Mesenchymal stem cell (in vitro differentiated cells and primary cell): ENCODE measurements at places on chromosomes 5 and 9.

- DNase-seq: no peak
Observed at GRCh38 chr9:124206391-124206790, 51.4 kb upstream of the NEK6 start.

DNA sequence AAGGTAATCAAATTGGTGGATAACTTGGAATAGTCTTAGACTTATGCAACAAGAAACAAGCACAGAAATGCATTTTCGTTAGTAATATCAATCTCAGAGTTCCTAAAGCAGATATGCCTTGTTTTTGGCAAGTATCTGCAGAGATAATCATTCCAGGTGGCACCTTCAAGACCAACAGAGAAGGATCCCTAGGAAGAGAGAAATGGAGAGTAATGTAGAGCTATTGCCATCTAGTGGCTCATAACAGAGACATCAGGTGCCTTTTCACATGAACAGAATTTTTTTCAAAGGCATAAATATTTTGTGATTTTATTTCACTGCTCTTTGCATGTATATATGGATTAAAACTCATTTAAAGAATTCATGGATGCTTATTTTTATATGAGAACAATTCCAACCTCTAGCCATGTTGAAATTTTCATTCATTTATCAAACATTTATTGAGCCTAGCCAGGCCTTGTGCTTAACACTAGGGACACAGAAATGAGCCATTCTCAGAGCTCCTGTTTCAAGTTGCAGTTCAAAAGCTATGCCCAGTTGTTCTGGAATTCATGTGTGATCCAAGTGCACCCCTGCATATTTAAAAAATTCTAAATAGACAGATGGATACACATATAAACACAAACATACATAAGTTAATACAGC, 117.5 kb upstream of the OR13F1 start:
- peak; percentile 26 for DNase-seq

DNA sequence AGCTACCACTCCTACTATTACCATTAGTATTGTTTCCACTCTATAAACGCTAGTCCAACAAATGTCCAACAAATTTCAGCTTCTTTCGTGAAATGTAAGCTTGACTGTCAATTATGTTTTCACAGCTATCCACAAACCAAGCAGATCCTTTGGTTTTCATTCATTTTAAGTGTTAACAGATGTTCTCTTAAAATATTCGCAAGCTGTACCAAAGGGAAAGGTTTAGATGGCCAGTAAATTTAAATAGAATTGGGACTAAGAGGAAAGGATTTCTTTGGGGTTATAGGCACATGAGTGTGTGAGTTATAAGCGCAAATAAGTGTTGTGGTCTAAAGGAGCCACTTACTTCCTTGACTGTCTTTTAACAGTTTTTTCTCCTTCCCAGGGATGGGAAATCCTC, 136.8 kb upstream of the ADRA1B start:
- DNase-seq: no peak

- DNase-seq: no peak
Observed at GRCh38 chr5:81907012-81907635, 64.7 kb upstream of the ATG10 start.

- DNase-seq: no peak
Observed at GRCh38 chr9:25636026-25636425, 42.2 kb downstream of the TUSC1 start.

DNA sequence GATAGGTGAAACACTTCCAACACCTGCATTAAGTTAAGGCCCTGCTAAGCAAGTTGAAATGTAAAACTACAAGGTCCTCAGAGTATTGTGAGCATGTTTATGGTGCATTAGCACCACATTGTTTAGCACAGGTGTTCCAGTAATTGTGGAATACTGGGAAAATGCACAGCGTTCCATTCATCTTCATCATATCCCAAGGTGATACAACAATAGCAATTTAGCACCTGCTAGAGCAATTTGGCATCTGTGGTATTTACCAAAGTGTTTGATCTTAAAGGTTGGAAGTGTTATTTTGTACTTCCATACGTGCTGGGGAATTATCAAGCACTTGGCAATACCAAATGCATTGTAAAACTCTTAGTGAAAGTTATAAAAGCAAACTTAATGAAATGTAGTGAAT, 266.8 kb downstream of the CYLC2 start:
- DNase-seq: no peak

GRCh38 chr5:177296581-177296980, 6.9 kb downstream of the RAB24 start:
- DNase-seq: no peak

DNA sequence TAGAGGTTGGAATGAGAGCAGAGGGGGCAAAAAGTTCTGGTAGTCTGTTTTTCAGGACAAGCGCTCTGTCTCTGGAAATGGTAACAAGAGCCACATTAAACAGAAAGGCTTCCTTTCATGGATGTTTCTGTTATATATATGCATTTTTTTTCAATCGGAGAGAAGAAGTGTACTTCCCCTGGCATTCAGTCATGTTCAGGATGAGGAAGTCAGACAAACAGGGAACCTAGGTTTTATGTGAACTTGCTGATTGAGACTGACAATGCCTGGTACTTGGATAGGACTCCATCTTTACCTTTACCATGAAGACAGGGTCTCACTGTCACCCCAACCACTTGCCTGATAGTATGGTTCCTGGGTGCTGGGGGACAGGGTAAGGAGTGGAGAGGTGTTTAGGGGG, 30.1 kb upstream of the ZBED3 start:
- DNase-seq: no peak

DNA sequence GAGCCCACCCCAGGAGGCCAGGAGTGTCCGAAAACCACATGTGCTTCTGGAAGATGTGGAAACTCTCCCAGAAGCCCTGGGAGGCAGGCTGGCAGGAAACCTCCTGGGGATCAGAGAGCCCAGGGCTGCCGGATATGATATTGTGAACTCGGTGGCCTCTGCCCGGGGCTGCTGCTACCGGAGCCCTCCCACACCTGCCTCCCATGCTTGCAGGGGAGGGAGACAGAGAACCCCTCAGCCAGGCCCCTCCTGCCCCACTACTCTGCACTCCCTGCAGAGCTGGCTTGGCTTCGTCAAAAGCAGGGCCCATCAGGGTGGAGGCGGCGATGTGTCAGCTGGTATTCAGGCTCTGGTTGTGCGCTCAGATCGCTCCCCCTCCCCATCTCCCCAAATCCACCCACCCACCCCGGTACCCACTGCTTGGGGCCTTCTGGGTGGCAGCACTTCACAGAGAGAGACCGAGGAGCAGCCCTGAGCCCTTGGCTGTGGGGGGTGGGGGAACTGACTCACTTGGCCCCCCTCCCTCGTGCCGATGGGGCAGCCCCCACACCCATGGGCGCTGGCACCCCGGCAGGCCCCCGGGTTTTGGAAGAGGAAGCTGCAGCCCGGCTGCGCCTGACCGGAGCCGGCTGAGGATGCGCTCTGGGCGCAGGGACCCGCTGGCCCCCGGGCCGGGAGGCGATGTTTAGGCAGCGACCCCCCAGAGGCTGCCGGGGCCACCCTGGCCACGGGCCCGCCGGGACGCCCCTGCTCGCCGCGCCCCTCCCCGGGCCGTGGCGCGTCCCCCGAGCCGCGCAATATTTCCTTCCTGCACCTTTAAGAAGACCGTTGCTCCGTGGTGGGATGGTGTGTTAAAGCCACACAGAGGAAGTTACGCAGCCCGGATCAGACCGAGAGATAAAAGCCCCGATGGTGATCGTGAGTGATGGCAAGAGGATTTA, 786 bp upstream of the NTNG2 start:
- DNase-seq: peak; percentile 83

DNA sequence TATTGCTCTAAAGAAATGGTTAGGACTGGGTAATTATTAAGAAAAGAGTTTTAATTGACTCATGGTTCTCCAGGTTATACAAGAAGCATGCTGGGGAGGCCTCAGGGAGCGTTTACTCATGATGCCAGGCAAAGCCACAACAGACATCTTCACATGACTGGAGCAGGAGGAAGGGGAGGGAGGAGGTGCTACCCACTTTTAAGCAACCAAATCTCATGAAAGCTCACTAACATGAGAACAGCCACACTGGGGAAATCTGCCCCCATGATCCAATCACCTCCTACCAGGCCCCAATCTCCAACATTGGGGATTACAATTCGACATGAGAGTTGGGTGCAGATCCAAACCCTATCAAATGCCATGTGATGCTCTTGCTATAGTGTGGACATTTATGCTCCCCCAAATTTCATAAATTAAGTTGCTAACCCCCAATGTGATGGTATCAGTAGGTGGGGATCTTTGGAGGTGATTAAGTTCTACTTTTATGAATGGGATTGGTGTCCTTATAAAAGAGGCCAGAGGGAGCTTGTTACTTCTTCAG, 773.6 kb upstream of the CDH10 start:
- DNase-seq: no peak

DNA sequence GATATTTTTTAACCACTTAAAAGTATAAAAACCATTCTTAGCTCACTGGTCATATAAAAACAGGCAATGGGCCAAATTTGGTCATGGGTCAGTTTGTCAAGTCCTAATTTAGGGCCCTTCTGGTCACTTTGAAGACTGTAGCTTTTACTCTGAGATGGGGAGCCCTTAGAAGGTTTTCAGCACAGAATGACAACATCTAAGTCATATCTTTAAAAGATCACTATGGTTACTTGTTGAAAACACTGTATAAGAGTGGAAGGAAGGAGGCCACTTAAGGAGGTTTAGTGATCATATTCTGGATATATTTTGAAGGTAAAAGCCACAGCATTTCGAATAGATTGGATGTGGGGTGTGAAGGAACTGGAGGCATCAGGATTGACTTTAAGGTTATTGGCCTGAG, 76.7 kb downstream of the STRBP start:
- no peak for DNase-seq

- peak; percentile 68 for DNase-seq
Observed at GRCh38 chr5:61051267-61051666, 106.3 kb downstream of the NDUFAF2 start.

- DNase-seq: peak; percentile 9
Observed at GRCh38 chr5:121182788-121183490, 668.7 kb upstream of the FTMT start.
